SK-N-SH (cell line): ENCODE measurements at places on chromosomes 3 and 15.
A peak's percentile ranks its signal among the peaks of the same experiment; 100 is the strongest.

GRCh38 chr15:57150066-57150865 is 226.0 kb upstream of the CGNL1 start:
- peaks cover 20% of the 10 kb centered on the region for H3K36me3 ChIP-seq
- peaks cover 42% of the 10 kb centered on the region for H3K4me1 ChIP-seq
- H3K4me3 ChIP-seq: 0 out of 2 replicates have a peak overlapping the region, but pooled peaks have one; percentile 8
- H3K27me3 ChIP-seq: no peaks in the 10 kb centered on the region

DNA sequence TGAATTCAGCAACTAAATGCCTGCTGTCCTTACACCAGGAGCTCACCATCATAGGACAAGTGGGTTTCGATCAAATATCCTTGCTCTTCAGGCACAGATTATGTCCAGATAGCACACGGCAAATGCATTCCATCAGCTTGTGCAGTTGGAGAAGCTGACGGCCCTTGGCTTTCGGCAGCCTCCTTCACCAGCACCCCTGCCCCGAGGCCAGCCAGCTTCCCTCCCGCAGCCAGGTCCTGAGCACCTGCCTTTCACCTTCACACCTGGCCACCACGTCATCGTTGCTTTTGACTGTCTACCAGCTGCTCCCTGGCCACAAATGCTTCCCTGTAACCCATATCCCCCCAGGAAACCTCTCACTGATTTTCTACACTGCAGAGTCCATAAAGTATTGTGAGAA is 355.5 kb downstream of the OCA2 start:
- no peaks in the 10 kb centered on the region for H3K36me3 ChIP-seq
- H3K4me3 ChIP-seq: no peak overlapping the region

- peaks cover 31% of the 10 kb centered on the region for H3K4me1 ChIP-seq
- DNase-seq: peak; percentile 58
- no peaks in the 10 kb centered on the region for H3K27me3 ChIP-seq
Observed at GRCh38 chr15:70195587-70196305, 98.0 kb upstream of the TLE3 start.

DNA sequence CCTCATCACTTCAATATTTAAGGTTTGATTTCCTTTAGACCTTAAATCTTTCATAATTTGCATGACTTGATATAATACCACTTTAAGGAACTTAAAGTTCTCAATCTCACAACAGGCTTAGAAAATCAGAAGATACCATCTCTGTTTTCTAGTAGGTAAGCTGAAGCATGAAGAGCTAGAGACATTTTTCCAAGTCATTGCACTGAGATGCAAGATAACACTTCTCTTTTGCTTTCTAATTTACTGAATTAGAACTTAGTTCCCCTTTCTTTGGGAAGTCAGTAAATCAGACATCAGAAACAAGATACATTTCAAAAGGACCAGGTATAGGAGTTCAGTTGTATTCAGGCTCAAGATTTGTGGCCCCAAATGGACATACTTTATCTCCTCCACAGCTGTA is 79.7 kb downstream of the DZIP3 start:
- no peaks in the 10 kb centered on the region for H3K4me1 ChIP-seq
- peaks cover 45% of the 10 kb centered on the region for H3K36me3 ChIP-seq
- H3K27ac ChIP-seq: no peak overlapping the region
- no peak for DNase-seq
- H3K4me3 ChIP-seq: no peak overlapping the region
- no peaks in the 10 kb centered on the region for H3K27me3 ChIP-seq

GRCh38 chr15:87631093-87631492 is 625.4 kb downstream of the NTRK3 start:
- H3K27me3 ChIP-seq: no peaks in the 10 kb centered on the region
- peaks cover 7% of the 10 kb centered on the region; the same call in 1 of the 2 replicates for H3K4me1 ChIP-seq
- no peak overlapping the region for H3K27ac ChIP-seq

DNA sequence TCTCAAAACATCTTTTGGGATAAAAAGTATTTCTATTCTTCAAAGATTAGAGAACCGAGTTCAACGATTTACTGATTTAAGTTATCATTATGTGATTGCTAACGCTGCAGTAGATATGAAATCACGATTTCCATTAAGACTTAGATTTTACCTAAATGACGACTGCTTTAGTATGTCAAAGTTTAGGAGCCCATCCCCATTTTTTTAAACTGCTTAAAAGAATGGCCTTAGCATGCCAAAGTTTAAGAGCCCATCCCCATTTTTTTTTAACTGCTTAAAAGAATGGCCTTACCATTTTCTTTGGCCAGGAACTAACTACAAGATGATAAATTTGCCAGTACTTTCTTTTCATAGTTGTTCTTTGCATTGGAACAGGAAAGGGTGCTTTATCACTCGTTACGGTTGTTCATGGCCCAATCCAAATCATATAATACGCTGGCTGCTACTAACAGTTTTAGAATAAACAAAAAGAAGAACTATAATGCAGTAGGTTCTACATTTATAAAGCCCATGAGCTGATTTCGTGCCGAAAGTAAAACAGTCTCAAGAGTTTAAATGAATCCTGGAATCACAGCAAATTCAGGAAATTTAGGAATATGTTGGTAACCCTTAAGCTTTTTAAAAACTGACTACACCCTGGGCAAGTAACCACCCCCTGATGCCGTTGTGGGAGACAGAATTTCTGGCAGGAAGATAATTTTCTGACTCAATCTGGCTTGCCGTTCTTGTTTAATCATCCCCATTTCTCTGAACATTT is 869 bp upstream of the TSC22D2 start:
- H3K4me3 ChIP-seq: peak overlapping the region; percentile 91
- peak; percentile 26 for DNase-seq
- H3K27me3 ChIP-seq: no peaks in the 10 kb centered on the region
- peak overlapping the region; percentile 97 for H3K27ac ChIP-seq

DNA sequence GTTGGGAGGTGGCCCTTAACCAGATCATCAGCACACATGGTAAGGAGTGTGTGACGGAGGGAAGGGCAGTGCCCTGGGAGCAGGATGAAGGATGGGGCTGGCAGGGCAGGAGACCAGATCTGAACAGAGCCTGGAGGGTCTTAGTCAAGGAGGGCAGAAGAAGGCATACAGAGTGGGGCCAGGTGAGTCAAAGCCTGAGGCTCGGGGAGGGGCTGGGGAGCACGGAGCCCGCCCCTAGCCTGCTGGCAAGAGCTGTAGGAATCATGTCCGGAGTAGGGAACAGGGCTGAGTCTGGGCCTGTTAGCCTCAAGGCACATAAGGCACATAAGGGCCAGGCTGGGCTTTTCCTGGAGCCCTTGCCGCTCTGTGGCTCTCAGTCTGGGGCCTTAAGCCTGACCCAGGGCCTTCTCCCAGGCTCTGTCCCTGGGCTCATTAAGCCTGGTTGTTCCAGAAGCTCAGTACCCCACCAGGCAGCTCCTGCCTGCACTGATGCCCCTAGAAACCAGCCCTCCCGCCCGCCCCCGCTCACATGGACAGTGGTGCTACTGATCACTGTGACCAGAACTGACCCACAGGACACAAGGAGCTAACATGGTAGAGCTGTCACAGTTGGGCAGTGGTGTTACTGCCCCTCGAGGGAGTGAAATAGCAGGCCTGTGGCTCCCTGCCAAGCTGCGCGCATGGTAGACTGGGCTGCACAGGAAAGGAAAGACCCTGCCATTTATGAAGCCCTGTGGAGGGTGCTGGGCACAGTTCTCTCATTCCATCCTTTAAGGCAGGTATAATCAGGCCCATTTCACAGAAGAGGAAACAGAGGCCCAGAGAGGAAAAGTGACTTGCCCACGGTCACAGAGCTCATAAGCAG is 14.6 kb downstream of the ISG20 start:
- no peaks in the 10 kb centered on the region for H3K27me3 ChIP-seq
- peaks cover 22% of the 10 kb centered on the region; the same call in 1 of the 2 replicates for H3K4me1 ChIP-seq
- no peaks in the 10 kb centered on the region for H3K36me3 ChIP-seq

GRCh38 chr3:143100451-143100850 is 19.1 kb upstream of the CHST2 start:
- H3K4me3 ChIP-seq: no peak overlapping the region
- no peak overlapping the region for H3K27ac ChIP-seq
- peaks cover 6% of the 10 kb centered on the region; the same call in 1 of the 2 replicates for H3K27me3 ChIP-seq

GRCh38 chr3:29758108-29758433 is 477.2 kb downstream of the RBMS3 start:
- no peak overlapping the region for H3K4me3 ChIP-seq
- no peaks in the 10 kb centered on the region for H3K27me3 ChIP-seq
- H3K36me3 ChIP-seq: peaks cover 7% of the 10 kb centered on the region; the same call in 1 of the 2 replicates

DNA sequence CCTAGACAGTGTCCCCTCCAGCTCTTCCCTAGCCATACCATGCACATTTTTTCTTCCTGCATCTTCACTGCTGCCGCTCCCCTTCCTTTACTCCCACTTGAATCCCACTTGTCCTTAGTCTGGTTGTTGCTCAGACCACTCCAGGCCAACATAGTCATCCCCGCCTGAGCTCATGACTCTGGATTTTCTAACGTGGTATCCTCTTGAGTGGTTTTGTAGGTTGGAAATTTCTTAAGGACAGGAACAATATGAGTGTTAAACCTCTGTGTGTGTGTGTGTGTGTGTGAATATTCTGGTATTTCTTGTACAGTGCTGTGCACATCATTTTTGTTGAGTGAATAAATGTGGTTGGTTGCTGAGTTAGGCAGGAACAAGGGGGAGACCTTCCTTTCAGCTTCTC is 3.1 kb downstream of the BAHD1 start:
- DNase-seq: no peak
- no peak overlapping the region for H3K27ac ChIP-seq
- H3K4me3 ChIP-seq: no peak overlapping the region

GRCh38 chr3:25437953-25438352 is 9.9 kb downstream of the RARB start:
- DNase-seq: no peak
- no peaks in the 10 kb centered on the region for H3K36me3 ChIP-seq
- H3K4me3 ChIP-seq: no peak overlapping the region
- H3K27me3 ChIP-seq: no peaks in the 10 kb centered on the region
- H3K4me1 ChIP-seq: peaks cover 12% of the 10 kb centered on the region
- H3K27ac ChIP-seq: no peak overlapping the region

DNA sequence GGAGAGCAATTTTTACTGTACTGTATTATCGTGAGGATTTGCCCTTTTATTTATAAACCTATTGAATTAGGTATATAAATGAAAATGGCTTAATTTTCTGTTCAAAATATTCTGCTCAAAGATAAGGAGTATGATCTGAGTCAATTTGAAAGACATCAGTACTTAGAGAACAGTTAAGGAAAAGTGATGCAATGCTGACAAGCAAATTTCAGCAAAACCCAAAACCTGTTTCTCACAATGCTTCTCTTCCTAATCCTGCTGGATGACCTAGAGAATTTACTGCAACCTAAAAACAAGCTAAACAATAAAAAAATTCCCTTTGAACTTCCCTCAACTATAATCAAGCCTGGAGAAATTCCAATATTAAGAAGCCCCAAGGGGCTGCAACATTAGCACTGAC is 82.7 kb downstream of the RFX7 start:
- no peak for DNase-seq
- no peak overlapping the region for H3K27ac ChIP-seq
- no peak overlapping the region for H3K4me3 ChIP-seq

- no peak for DNase-seq
- no peaks in the 10 kb centered on the region for H3K27me3 ChIP-seq
- no peak overlapping the region for H3K4me3 ChIP-seq
- H3K36me3 ChIP-seq: peaks cover 30% of the 10 kb centered on the region
- H3K27ac ChIP-seq: no peak overlapping the region
- H3K4me1 ChIP-seq: peaks cover under 1% of the 10 kb centered on the region; the same call in 1 of the 2 replicates
Observed at GRCh38 chr15:63595065-63595464, 2.1 kb upstream of the FBXL22 start.

GRCh38 chr15:34461730-34462129 is 24.1 kb upstream of the GOLGA8A start:
- no peaks in the 10 kb centered on the region for H3K36me3 ChIP-seq
- H3K4me3 ChIP-seq: no peak overlapping the region
- no peak overlapping the region for H3K27ac ChIP-seq
- H3K4me1 ChIP-seq: no peaks in the 10 kb centered on the region

DNA sequence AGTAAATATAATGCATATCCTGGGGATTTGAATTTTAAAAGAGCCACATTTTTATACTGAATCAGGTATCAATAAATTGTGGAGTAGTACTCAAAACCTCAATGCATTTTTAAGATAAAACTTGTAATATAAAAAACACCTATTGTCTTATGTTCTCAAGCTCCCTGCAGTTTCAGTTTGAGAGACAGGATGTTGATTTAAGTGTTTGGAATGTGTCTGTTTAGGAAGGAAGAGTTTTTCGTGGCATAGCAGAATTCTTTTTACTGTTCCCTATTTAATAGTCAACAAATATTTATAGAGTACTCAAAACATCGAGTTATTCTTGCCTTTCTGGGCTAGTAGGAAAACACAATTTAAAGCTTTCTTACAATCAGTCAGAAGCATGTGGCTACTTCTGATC is 146.1 kb upstream of the BCHE start:
- no peak for DNase-seq
- no peaks in the 10 kb centered on the region for H3K27me3 ChIP-seq
- H3K4me3 ChIP-seq: no peak overlapping the region
- no peaks in the 10 kb centered on the region for H3K36me3 ChIP-seq
- no peak overlapping the region for H3K27ac ChIP-seq
- H3K4me1 ChIP-seq: no peaks in the 10 kb centered on the region

DNA sequence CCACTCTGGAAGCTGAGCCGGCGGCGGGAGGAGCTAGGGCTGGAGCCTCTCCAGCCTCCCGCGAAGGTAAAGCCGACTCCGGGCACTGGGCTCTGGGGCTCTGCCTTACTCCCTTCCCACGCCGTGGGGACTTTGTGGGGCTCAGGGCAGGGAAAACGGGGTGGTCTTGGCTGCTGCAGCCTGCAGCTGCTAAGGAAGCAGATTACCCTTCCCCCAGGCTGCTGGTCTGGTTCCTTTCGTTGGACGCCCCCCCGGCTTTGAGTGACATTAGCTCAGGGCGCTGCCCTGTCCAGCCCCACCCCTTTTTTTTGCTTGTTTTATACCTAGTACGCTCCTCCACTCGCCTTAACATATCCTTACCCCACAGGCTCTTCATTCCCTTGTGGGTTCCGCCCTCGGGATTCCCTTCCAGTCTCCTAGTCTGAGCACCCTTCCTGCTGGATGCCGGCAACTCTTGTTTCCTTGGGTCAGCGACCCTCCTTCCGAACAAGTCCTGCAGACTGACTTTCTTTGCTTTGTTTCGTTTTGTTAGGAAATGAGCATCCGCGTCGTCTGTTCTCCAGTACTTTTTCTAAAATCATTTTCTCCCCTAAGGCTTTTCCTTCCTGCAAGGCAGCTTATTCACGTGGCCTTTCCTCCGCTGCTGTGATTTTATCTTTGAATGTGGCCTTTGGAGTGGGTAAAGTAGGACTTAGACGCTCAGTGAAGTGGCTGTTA is 551 bp downstream of the DNAJC13 start:
- peak overlapping the region; percentile 90 for H3K27ac ChIP-seq
- peaks cover 9% of the 10 kb centered on the region for H3K36me3 ChIP-seq
- peak overlapping the region; percentile 97 for H3K4me3 ChIP-seq
- DNase-seq: peak; percentile 55

- H3K27me3 ChIP-seq: no peaks in the 10 kb centered on the region
- H3K4me1 ChIP-seq: peaks cover 3% of the 10 kb centered on the region
- H3K27ac ChIP-seq: no peak overlapping the region
- H3K4me3 ChIP-seq: no peak overlapping the region
- H3K36me3 ChIP-seq: no peaks in the 10 kb centered on the region
Observed at GRCh38 chr3:55826731-55827496, 339.8 kb upstream of the WNT5A start.
